ENCODE measurements at places on chromosomes 13 and 19. TPM values are rescaled to one million over a fixed set of nuclear protein-coding genes. Genes with fewer than 3 reads are reported as not detected.
A peak's percentile ranks its signal among the peaks of the same experiment; 100 is the strongest.

DNA sequence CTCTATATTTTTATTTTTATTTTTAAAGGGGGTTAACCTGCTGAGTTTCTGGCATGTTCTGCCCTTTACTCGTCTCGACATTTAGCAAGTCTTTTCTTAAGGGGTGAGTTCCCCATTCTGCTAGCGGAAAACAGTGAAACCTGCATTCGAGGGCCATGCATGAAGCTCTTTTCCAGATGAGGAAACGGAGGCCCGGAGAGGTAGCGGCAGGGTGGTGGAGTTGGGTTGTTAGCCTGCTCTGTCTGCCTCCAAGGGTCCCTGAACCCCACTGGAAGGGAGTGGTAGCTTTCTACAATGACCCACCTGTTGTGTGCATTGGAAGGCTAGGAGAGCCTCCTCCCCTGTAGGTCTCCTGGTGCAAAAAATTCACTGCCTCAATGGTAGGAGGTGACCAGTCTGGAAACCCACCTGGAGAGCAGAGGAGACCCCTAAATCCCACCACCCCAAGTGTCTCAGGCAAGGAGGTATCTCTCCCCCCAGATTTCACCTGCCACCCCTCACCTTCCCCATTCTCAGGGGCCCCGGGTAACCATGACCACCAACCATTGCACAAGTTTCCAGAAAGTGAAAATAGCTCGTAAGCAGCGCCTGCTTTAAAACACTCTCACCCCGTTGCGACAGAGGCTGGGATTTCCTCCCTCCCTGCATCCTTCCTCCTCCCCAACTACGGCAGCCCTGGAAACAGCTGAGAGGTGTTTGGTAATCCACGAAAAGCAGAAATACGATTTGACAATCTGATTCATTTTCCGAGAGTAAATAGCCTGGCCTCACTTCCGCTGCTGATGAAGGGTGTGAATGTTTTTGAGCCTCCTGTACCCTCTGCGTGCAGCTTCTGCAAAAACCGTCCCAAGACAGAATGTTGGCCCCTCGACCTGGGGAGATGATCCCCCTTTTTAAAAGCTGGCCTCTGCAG lies 3.5 kb downstream of the KLF2 start:
- DNase-seq, result peak; percentile 88

Gene PLPP2
- total RNA-seq, result 8.6 TPM

DNA sequence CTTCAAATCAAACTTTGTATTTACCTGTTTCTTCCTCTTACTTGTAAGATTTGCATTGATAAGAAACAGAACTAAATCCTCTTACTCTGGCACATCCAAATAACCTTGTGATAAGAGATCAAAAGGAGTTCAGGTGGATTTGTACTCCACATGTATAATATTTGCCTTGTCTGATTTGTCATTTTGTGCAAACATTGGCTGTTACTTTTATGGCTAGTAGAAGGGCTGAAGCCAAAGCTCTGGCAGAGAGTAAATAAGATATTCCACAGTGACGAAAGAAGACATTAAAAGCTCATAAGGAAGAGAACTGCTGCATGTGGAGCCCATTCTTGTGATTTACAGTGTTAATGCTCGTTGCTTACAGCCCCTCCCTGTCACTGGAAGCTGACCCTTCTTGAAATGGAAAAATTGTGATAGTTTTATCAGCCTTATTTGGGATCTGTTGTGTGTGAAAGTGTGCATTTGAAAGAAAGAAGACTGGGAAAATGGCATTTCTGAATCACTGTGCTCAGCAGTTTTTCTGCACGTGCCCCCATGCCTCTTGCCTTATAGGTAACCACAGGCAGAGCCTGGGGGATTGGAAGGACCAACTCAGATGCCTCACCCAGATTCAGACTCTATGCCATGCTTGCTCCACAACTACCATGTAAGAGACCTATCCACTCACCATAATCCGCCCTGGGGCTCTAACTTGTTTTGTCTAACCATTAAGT lies 68.2 kb downstream of the OXGR1 start:
- no peak for DNase-seq

- no peak for DNase-seq
Observed at GRCh38 chr19:1223018-1223855, 14.6 kb downstream of the CBARP start.

- no peak for DNase-seq
Observed at GRCh38 chr13:98710521-98710920, 42.0 kb downstream of the SLC15A1 start.

GRCh38 chr13:105725887-105726286 lies 809.6 kb downstream of the EFNB2 start:
- DNase-seq, result no peak

DNA sequence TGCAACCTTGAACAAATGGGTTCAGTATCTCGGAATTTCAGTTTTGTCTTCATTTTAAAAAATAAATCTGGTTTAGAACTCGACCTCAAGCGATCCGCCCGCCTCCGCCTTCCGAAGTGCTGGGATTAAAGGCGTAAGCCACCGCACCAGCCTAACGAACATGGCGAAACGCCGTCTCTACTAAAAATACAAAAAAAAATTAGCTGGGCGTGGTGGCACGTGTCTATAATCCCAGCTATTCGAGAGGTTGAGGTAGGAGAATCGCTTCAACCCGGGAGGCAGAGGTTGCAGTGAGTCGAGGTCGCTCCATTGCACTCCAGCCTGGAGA lies 571 bp downstream of the ZNF302 start:
- DNase-seq, result no peak

- no peak for DNase-seq
Observed at GRCh38 chr13:46531953-46532352, 21.0 kb upstream of the LRCH1 start.

DNA sequence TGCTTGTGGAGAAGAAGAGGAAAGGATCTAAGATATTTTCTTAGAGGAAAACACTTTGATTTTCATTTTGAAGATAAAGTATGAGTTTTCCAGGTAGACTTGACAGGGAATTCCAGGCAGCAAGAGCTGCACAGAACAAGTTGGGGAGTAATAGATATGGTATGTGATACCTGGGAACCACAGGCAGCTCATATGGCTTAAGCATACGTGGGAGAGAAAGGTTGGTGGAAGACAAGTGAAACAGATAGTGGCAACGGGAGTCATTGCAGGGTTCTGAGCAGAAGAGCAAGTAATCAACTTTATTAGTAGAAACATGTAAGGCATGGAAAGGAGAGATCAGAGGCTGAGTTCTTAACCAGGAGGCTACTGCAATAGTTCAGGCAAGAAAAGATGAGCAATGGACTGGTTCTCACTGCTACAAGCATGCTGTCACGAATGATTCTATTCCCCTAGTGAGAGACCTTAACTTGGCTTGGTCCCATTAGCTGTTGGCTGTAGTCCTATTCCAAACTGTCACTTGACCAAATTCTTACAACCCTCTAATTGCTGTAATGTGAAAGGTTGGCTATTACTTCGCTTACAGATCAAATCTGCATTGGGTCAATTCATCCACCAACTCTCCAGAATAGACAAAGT lies 217.9 kb downstream of the VWA8 start:
- DNase-seq, result no peak

Gene ZNF700
- 16.1 TPM for total RNA-seq

DNA sequence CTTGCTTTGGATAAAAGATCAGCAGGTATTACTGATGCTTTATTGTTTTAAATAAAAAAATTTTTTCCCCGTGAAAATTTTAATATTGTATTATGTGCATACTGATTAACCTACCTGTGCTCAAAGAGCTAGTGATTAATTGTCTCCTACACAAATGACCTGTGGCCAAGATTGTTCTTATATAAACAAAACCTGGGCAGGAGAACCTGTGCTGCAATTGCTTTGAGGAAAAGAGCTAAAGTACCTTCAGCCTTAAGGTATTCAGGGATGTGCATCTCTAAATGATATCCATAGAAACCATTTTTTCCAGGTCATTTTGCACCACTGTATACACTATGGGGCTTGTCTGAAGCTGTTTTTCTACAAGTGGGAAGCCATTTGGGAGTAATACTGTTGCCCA lies 1.2 kb downstream of the FRY start:
- DNase-seq, result no peak

DNA sequence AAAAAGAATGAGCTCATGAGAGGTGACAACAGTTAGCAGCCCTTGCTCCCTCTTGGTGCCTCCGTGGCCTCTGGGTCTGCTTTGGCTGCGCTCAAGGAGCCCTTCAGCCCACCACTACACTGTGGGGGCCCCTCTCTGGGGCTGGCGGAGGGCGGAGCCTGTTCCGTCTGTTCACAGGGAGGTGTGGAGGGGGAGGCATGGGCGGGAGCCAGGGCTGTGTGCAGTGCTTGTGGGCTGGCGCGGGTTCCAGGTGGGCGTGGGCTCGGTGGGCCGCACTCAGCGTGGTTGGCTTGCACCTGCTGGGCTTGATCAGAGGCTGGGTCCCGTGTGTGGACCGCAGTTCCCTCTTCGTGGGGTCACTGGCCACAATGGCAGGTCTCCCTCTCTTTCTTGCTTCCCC lies 953.4 kb upstream of the PRR20A start:
- no peak for DNase-seq

DNA sequence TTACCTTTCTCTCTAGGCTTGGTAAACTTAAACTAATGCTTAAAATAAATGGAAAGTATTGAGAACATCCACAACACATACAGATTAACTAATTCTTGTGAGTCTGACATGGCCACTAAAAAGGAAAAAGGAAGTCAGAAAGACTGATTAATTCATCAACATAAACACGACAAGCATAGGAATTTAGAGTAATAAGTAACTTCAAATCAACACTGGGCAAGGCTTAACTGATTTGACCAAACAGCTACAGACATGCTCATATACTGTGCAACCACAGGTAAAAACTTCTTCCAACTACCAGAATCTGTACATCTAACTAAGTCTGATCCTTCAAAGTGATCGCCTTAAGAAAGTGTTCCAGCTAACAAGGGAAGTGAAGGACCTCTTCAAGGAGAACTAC lies 20.5 kb downstream of the UGGT2 start:
- DNase-seq, result no peak

- DNase-seq, result peak; percentile 49
Observed at GRCh38 chr13:113917096-113917495, 53.2 kb upstream of the GAS6 start.

- DNase-seq, result no peak
Observed at GRCh38 chr13:26946684-26947343, 186.2 kb upstream of the GPR12 start.

DNA sequence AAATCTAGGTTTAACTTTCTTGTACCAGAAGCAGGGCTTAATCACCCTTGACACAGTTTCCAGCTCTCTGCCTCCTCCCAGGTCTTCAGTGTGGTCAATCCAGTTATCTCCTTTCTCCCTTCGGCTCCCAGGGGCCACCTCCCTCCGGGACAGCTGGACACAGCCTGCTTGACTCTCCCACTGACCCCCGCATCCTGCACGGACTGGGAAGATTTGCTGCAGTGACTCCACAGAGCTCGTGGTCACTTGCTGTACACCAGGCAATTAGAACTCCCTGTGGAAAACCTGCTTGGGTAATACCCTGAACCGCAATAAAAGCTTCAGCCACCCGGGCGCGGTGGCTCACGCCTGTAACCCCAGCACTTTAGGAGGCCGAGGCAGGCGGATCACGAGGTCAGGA lies 116.5 kb downstream of the NUFIP1 start:
- DNase-seq, result no peak

Gene PPM1N
- 1.8 TPM for total RNA-seq

DNA sequence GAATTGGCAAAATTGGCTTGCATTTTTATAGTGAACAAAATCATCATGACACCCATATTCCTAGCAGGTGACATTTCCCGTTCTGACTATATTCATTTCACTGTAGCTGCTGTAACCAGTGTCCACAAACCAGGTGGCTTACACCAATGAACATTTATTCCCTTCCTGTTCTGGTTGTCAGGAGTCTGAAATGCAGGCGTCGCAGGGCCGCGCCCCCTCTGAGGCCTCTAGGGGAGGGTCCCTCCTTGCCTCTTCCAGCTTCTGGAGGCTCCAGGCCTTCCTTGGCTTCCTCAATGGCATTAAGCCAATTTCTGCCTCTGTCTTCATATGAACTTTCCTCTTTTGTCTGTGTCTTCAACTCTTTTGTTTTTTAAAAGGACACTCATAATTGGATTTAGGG lies 6.5 kb upstream of the RLN3 start:
- DNase-seq, result no peak

Gene SOX1
- total RNA-seq, result not detected

DNA sequence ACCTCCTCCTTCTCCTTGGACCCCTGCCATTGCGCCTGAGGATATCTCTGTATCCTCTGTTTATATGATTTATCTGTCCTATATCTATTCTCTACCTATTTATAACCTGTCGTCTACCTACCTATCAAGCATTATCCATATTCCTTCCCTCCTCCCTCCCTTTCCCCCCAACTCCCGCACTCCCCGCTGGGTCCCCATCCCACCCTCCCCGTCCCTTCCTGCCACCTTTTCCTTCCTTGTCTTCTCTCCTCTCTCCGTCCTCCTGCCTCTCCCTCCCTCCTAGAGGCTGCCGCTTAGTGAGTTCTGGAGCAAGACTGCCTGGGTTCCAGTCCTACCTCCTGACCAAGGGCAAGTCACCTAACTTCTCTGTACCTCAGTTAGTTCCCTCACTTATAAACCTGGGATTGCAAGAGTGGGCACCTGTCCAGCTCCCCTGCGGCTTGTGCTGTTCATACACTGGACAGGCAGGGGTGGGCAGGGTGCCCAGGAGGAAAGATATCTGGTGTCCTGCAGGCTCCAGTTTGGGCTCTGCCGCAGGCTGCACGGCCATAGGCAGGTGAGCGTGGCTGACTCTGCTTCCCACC lies 16.1 kb downstream of the TTYH1 start:
- no peak for DNase-seq

Gene N4BP2L1
- total RNA-seq, result 32.3 TPM

- DNase-seq, result peak; percentile 80
Observed at GRCh38 chr19:50909240-50910070, 1.7 kb downstream of the KLK4 start.

Gene CYP4F12
- 23.6 TPM for total RNA-seq

DNA sequence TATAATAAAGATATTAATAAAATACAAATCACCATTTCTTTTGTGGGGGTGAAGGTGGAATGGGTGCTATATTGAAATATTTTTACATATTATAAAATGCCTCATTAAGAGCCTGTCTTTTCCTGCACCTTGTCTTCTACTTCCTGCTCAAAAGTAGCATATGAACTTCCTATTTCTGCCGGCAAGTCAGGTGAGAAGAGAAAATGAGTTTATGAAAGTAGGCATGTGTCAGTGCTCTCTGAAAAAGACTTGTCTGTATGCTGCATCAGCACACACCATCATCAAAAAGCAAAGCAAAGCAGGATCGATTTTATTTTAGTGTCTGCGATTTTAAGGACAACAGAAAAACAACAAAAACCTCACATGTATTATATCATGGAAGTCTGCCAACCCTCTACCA lies 114.2 kb downstream of the RAP2A start:
- no peak for DNase-seq

Gene ZNF227
- 30.6 TPM for total RNA-seq

Gene DLL3
- total RNA-seq, result not detected

- no peak for DNase-seq
Observed at GRCh38 chr13:23202383-23202782, 21.6 kb downstream of the SGCG start.

DNA sequence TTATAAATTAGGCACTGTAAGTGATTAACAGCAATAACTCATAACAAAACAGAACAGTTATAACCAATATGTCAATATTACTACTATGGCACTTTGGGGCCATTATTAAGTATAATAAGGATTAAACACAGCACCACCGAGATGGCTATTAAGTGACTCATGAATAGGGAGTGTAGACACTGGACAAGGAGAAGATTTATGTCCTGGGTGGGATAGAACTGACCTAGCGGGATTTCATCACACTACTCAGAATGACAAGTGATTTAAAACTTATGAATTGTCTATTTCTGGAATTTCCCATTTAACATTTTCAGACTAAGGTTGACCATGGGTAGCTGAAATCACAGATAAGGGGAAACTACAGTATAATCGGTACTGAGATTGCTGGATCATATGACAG lies 79.0 kb upstream of the SLC7A1 start:
- DNase-seq, result no peak

Measured in sciatic nerve (tissue), 2 donors.